ENCODE measurements at places on chromosomes 1 and 21. TPM values are rescaled to one million over a fixed set of nuclear protein-coding genes. Genes with fewer than 3 reads are reported as not detected.

LRRC39 gene
- polyA plus RNA-seq: 3.3 TPM

TTC13 gene
- 16.5 TPM for polyA plus RNA-seq

LDLRAD2 gene
- 3.9 TPM for polyA plus RNA-seq

PHF13 gene
- polyA plus RNA-seq: 27.9 TPM

NBPF4 gene
- polyA plus RNA-seq: not detected

TTC34 gene
- 1.5 TPM for polyA plus RNA-seq

KLHDC7A gene
- polyA plus RNA-seq: 10.9 TPM

CYP4B1 gene
- polyA plus RNA-seq: 2.9 TPM

HPCA gene
- 0.68 TPM for polyA plus RNA-seq

ELK4 gene
- polyA plus RNA-seq: 26.0 TPM

FCRLA gene
- 0.14 TPM for polyA plus RNA-seq

NFASC gene
- polyA plus RNA-seq: 18.8 TPM

KLF17 gene
- not detected for polyA plus RNA-seq

FAM78B gene
- 1.1 TPM for polyA plus RNA-seq

CNR2 gene
- 0.04 TPM for polyA plus RNA-seq

CD160 gene
- 2.3 TPM for polyA plus RNA-seq

DPT gene
- not detected for polyA plus RNA-seq

CYP4A11 gene
- 64.5 TPM for polyA plus RNA-seq

ALPL gene
- polyA plus RNA-seq: 33.5 TPM

MSH4 gene
- 1.1 TPM for polyA plus RNA-seq

LENEP gene
- polyA plus RNA-seq: 0.91 TPM

CLCA4 gene
- polyA plus RNA-seq: not detected

MYCL gene
- polyA plus RNA-seq: 7.5 TPM

SPRR3 gene
- not detected for polyA plus RNA-seq

FCRL4 gene
- not detected for polyA plus RNA-seq

SERTAD4 gene
- polyA plus RNA-seq: 3.3 TPM

OLIG2 gene
- not detected for polyA plus RNA-seq

GSTM2 gene
- polyA plus RNA-seq: 207 TPM

CYP2J2 gene
- 1.2 TPM for polyA plus RNA-seq

AGMAT gene
- 33.5 TPM for polyA plus RNA-seq

NKAIN1 gene
- 4.8 TPM for polyA plus RNA-seq

MDM4 gene
- polyA plus RNA-seq: 21.0 TPM

LCE2A gene
- polyA plus RNA-seq: not detected

RYR2 gene
- polyA plus RNA-seq: 1.1 TPM

MATN1 gene
- 0.27 TPM for polyA plus RNA-seq

SYNC gene
- polyA plus RNA-seq: 1.6 TPM

LPAR3 gene
- 0.85 TPM for polyA plus RNA-seq

AMY1A gene
- polyA plus RNA-seq: not detected

LYST gene
- 12.6 TPM for polyA plus RNA-seq

SOX13 gene
- 70.2 TPM for polyA plus RNA-seq

MFAP2 gene
- polyA plus RNA-seq: 305 TPM

FAM3B gene
- polyA plus RNA-seq: 22.8 TPM

SLC35F3 gene
- polyA plus RNA-seq: 0.58 TPM

S100A9 gene
- 25.8 TPM for polyA plus RNA-seq
